Muscle of back (tissue), 13 donors: ENCODE measurements at places on chromosomes 4 and X.

DNA sequence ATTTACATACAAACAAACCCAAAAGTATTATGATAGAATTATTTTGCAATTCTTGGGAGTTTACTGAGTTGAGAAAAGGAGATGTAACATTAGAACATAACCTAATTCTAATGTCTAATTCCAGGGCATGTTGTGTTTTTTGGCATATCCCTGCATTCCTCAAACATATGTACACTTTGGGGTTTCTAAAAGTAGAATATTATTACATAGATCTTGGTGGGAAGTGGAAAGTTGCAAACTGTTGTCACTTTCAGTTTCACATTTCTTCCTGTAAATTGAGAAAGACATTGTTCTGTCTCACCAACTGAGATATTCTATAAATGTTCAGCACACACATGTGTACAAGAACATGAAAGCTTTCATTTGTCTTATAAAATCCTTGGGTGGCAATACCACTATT, 24.4 kb upstream of the GBA3 start:
- DNase-seq: peak; percentile 55

DNA sequence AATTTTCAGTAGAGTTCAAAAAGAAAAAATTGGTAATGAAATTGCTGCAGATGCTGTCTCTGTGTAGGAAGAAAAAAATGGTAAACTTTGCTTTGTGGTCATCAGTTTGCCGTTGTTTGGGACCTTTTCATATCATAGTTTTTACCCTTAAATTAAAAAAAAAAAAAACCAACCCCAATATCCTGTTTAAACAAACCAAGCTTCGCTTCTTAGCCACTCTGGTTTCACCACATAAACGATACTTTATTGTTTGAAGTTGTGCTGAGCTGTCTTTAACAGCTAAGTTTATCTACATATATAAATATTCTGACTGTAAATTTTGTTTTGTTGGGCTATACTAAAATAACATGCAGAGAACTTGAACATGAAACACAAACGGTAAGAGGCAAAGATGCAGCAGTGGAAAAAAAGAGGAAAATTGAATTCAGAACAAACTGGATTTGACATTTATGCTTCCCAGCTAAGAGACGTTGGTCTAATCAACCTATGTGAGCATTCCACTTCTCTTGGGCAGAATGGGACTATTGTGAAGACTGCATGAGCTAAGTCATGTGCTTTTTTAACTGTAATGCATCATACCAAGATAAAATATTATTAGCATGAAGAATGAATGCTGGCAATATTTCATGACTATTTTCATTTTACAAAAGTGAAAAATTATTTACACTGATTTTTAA, 15.7 kb upstream of the H2AZ1 start:
- no peak for DNase-seq

GRCh38 chr4:2043396-2044118, 15.6 kb upstream of the NAT8L start:
- DNase-seq: no peak

GRCh38 chr4:65943076-65943475, 272.8 kb upstream of the EPHA5 start:
- DNase-seq: no peak

DNA sequence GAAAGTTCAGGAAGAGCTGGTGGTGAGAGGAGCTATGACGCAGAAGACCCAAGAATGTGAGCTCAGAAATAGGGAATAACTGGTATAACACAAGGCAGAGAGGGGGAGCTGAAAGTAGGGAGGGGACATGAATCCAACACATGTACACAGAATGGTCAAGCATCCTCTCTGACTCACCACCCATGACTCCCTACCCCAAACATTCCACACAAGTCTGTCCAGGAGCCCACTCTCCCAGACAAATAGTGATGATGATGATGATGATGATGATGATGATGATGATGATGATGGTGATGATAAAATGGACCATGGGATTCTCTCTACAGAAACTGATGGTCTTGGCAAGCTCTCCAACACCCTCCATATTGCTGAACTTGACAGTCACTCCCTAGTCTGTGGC, 46.4 kb downstream of the NAT8L start:
- DNase-seq: no peak

DNA sequence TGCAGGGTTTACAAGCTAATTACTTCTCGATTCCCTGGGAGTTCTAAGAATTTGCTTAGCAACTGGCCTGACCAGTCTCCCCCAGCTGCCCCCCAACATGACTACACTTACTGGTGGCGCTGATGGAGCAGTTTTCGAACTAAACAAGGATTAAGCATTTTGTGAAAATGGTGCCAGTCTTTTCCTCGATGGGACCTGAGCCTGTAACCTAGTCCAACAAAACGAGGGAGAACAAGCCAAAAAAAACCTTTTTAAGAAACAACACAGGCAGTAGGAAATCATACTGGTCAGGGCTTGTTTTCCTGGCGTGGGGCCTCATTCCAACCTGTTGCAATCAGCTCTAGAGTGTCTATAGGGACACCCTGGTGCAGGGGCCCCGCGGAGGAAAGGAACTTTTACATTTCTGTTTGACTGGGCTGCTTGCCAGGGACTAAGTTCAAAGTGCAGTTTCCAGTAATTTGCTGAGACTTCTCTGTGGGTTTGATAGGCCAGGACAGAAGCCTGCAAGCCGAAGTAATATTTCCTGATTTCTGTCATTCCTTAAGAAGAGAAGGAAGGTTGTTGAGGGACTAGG, 158.7 kb downstream of the SPRY1 start:
- peak; percentile 94 for DNase-seq

DNA sequence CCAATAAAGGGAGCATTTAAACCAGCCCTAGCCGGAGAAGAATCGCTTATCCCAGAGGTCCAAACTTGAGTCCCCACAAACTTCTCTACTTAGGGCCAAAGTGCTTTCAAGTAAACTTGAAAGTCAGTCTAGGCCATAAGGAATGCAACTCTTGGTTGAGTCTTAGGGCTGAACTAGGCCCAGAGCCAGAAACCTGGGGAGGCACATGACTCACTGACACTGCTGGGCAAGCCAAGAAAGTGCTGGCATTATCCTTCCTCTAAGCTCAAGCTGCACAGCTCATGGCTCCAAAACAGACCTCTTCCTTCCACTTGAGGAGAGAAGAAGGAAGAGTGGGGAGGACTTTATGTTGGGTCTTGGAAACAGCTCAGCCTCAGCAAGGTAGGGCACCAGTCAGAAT, 1257.3 kb upstream of the DIAPH2 start:
- DNase-seq: no peak

DNA sequence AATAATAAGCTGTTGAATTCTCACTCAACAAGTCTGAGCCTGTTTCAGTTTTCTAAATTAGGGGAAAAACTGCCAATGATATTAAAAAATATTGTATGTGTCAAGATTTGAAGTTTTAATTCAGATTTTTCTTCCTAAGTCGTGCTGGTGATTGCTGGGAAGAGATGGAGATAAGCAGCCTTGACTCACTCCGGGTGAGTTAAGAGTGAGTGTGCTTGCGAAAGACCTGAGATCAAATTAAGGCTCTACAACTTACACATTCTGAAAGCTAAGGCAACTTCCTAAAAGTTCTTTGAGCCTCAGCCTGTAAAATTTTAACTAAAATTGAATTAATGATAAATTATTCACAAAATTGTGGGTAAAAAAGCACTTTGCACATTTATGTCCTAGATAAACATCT, 1441.2 kb downstream of the PCDH7 start:
- DNase-seq: no peak

GRCh38 chrX:150323020-150323419, 40.1 kb upstream of the MAMLD1 start:
- no peak for DNase-seq

- no peak for DNase-seq
Measured at GRCh38 chr4:124046190-124046589, 649.6 kb downstream of the SPRY1 start.

GRCh38 chr4:1873776-1874175, 2.6 kb downstream of the NSD2 start:
- no peak for DNase-seq

DNA sequence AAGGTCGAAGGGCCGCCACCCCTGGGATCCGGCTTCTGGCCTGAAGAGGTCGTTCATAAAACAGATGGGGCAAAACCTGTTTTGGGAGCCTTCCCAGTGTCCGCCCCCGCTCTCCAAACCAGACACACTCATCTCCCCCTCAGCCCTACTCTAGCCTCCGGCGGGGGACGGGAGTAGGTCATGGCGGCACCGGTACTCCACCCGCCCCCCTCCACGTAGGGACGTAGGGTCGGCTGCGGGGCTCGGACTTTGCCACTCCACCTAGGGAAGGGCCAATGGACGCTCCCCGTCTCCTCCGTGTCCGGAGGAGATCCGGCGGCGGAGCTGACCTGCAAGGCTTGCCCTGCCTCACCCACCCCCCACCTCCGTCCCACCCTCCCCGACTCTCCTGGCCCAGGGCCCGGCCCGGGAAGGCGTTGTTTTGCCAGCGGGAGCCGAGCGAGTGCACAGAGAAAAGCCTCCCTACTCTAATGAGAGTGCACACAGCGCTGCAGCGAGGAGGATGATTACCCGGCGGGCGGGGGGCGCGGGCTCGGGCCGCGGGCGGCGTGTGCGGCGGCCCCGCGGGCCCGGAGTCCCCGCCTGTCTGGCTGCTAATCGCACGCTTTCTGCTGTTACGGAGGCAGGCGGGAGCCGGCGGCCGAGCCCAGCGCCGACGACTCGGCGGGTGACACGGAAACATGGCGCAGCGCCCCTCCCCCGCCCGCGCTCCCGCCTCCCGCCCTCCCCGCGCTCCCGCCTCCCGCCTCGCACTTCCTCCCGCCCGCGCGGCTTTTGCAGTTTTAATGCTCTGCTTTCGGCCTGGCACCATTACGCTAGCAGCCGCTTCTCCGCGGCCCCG, 8.3 kb upstream of the BCOR start:
- no peak for DNase-seq

DNA sequence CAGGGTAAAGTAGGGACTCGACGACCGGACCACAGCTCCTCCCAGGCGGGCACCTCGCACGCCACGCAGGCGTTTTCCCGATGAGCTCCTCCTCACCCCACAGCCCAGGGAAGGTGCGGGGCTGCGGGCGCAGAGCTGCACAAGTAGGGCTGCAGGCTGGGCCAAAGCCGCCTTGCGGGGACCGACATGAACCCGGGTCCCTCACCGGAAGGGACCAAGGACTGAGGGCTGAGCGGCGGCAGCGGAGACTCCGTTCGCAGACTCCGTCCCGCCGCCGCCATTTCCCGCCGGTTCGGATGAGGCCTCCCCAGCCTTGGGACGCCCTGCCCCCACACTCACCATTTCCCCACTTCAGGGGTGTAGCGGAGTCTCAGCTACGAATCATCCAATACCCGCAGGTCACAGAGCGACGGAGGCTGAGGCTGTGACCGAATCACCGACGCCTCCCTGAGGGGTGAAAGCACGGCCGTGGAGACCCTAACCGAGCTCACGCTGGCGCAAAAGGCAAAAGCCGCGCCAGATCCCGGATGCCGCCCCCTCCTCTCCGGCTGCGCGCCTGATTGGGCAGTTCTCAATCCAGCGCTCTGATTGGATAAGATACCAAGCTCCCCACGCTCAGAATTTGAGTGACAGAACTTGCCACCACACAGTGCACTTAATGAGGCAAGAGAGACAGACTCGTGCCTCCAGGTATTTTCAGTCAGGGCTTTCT, at the start of gene ZNF732:
Gene ZNF732 (minus strand): TSS at position 506 of the 712 bp plus-strand sequence. CDS start 164 bp downstream, at position 342.
- DNase-seq: peak; percentile 81

GRCh38 chr4:176363072-176363471, 43.3 kb downstream of the SPCS3 start:
- DNase-seq: no peak

- DNase-seq: no peak
Measured at GRCh38 chrX:119095936-119096335, 23.1 kb downstream of the CT47C1 start.

DNA sequence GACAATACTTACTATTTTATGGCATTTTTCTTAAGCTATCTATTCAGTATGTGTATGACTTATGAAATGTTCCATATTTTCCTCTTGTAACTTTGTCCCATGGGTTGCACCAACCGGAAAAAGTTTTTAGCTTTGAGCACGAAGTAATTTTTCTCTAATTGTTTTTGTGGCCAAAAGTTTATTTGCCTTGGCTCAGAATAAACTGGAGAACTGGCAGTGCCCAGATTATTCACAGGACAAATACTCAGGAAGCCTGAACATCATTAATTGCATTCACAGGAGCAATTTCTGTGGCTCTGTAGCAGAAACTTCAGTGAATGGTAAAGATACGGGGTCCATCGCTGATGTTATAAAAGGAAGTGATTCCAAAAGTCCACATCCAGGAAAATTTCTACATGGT, 184.5 kb downstream of the ARHGAP10 start:
- no peak for DNase-seq

- no peak for DNase-seq
Measured at GRCh38 chrX:140526171-140526570, 21.3 kb upstream of the SOX3 start.

DNA sequence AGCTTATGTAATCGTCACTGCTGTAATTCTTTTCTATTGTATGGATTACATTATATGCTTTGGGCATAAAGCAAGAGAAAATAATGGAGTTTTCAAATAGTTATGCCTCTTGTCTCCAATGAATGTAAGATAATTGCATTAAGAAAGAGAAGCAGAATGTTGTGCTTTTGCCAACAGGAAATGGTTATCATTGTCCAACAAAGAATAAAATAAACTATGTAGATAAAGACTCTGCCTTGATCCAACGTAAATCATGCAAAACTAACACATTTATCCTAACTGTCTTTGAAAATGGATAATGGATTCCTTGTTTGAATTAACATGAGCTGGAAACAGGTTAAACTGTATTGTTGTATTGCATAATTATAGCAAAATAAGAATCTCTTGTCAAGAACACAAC, 1709.0 kb downstream of the PCDH7 start:
- no peak for DNase-seq

DNA sequence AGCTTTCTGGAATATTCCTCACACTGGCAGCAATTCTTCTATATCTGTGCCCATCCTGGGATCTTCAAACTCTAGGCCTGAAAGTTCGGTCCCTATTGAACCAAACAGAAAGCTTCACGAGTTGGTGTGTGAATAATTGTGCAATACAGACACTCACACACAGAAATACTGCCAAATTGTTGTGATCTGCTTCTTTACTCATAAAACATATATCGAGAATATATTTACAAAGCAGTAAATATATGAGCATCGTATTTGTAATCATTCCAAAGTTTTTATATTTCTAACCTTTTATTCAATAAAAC, 56.6 kb upstream of the BEX4 start:
- DNase-seq: no peak

DNA sequence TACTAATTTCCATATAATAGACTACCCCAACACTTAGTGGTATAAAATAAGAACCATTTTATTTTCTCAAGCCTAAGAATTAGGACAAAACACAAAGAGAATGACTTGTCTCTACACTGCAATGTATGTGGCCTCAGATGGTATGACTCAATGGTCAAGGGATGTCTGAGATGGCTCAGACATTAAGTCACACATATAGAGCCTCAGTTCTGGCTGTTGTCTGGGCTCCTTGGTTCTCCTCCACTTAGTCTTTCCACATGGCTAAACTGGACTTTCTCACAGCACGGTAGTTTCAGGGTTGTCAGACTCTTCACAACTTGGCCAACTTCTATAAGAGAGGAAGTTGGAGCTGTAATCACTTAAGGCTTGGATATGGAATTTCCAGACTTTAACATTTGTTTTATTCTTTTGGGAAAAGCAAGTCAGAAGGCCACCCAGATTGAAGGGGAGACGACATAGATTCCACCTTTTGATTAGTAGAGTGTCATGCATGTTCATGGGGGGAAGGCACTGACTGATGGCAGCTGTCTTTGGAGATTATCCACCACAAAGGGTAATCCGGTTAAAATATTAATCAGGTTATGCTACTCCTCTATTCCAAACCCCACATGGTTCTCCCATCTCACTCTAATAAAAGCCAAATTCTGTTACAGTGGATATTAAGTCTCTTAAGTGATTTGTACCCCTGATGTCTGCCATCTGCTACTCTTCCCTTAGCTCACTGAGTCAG, 9.4 kb downstream of the IL15 start:
- DNase-seq: no peak
